Activated naive CD8-positive, alpha-beta T cell treated with anti-CD3 and anti-CD28 coated beads, Interleukin-2, amount 50 U/mL, for 24 hours (primary cell): ENCODE measurements at places on chromosomes 12 and 14.

DNA sequence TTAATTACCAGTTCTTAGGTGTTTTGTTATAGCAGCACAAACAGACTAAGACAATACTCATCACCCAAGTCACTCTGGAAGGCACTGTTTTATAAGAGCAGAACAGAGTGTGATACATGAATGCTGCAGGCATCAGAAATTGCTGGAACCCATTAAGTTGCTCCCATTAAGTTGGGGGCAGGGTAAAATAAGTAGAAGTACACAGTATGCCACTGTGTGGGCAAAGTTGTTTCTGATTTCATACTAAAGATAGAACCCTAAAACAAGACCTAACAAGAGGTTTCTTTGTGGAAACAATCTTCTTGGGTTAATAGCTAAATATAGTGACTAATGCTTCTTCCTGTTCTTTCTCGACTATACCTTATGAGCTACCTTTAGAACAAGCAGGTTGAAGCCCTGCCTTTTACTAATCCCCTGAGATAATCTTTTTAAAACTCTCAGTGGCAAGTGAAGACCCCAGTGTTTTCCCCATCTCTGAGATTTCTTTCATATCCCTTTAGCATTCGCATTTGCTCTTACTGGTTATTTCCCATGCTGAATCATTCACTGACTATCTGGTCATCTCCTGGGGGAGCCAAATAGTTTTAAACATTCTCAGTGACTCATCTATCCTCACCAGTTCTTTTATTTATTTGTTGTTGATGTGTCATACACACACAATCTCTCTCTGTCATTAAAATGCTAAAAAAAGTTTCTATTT, 52.3 kb downstream of the SOCS2 start:
- no peaks in the 10 kb centered on the region for H3K36me3 ChIP-seq
- no peaks in the 10 kb centered on the region for H3K27me3 ChIP-seq
- DNase-seq, result no peak
- H3K4me3 ChIP-seq, result no peak overlapping the region
- peaks cover 5% of the 10 kb centered on the region for H3K4me1 ChIP-seq

GRCh38 chr14:79161571-79161970, 991.4 kb downstream of the NRXN3 start:
- H3K4me1 ChIP-seq, result no peaks in the 10 kb centered on the region
- no peak overlapping the region for H3K4me3 ChIP-seq
- H3K27me3 ChIP-seq, result no peaks in the 10 kb centered on the region
- H3K36me3 ChIP-seq, result no peaks in the 10 kb centered on the region

DNA sequence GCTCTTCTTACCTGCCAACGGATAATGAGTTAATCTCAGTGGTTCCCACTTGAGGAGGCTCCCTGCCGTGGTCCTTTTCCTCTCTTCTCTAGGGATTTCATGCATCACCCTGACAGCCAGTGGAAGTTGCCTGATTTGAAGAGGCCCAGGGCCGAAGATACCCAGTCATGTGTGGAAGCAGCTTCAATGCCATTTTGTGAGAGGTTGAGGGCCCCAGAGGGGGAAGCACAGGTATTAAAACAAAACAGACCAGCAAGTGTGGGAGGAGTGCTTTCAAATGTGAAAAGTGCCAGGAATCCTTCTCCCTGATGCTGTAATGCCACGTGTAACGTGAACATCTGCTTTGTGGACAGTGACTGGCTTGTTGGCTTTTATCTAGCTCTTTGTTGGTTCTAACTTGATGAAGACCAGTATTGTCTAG, 1.5 kb downstream of the TCP11L2 start:
- H3K4me3 ChIP-seq, result peak overlapping the region; percentile 86
- H3K27me3 ChIP-seq, result no peaks in the 10 kb centered on the region
- no peaks in the 10 kb centered on the region for H3K36me3 ChIP-seq

GRCh38 chr12:29940811-29941210, 157.1 kb upstream of the TMTC1 start:
- no peak for DNase-seq
- no peak overlapping the region for H3K27ac ChIP-seq
- no peaks in the 10 kb centered on the region for H3K36me3 ChIP-seq
- no peaks in the 10 kb centered on the region for H3K27me3 ChIP-seq
- H3K4me1 ChIP-seq, result no peaks in the 10 kb centered on the region

- H3K27ac ChIP-seq, result no peak overlapping the region
- no peak overlapping the region for H3K4me3 ChIP-seq
- peaks cover 47% of the 10 kb centered on the region for H3K36me3 ChIP-seq
- no peaks in the 10 kb centered on the region for H3K4me1 ChIP-seq
Observed at GRCh38 chr14:30648471-30648870, 26.4 kb downstream of the SCFD1 start.
